Stimulated activated CD8-positive, alpha-beta memory T cell treated with anti-CD3 and anti-CD28 coated beads, Interleukin-2, amount 100 ng/mL, for 1 hour (primary cell): ENCODE measurements at places on chromosomes 5 and 9.

DNA sequence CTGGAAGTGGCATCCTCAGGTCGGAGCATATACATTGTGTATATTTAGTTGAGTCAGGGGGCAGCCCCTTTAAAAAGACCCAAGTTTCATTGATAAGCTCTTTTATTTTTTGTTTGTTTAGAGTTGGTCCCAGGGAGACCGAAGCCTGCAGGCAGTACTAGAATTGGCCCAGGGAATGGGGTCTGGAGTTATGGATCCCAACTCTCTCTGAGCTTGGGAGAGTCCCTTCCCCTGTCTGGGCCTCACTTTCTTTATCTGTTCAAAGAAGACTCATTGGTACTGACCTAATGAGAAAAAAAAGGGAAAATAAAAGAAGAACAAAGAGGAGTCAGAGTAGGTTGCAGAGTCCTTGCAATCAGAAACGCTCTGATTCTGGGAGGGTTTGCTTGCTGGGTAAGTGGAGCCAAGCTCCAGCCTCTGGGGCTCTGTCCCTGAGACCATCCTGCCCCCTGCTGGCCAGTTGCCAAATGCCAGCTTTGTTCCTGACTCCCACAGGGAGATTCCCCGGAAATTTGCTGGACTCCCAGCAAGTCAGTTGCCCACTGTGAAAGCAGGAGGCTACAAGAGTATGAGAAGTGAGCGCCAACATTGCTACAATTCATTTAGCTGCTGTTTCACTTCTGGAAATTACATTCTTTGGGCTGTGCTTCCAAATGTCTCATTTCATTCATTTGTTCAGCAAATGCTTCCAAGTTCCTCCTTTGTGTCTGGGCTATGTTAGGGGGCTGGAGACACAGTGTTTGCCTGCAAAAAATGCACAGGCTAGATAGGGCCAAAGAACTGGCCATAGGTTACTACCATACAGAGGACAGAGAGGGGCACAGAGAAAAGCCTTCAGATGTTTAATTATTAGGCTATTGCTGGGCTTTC is 156.2 kb downstream of the MELK start:
- peak; percentile 20 for DNase-seq

DNA sequence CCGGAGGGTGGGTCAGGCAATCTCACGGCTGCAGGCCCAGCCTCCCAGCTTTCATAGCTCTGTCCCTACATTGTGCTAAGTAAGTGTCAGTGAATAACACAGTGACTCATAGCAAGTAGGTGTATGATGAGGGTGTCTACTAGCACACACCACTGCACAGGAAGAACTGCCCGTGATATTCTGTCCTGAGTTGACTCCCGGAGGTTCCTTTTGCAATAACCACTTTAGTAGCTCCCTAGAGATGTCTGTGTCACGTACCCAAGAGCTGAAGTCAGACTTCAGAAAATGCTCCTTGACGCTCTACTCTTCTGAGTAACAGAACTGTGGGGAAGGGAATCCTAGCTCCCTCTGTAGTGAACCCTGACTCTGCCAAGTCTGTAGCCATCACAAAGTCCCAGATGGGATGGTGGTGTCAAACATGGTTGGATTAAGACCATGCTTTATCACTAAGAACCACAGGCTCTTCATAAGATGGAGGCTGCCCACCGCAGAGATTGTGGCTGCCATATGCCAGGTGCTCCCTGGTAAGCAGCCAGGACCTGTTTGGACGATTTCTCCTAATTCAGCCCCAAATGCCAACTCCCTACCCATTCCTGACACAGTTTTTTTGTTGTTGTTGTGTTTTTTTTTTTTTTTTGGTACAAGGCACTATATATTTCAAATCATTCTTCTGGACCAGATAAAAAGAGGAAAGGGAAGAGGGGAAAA is 352.6 kb upstream of the PANK3 start:
- DNase-seq: no peak

DNA sequence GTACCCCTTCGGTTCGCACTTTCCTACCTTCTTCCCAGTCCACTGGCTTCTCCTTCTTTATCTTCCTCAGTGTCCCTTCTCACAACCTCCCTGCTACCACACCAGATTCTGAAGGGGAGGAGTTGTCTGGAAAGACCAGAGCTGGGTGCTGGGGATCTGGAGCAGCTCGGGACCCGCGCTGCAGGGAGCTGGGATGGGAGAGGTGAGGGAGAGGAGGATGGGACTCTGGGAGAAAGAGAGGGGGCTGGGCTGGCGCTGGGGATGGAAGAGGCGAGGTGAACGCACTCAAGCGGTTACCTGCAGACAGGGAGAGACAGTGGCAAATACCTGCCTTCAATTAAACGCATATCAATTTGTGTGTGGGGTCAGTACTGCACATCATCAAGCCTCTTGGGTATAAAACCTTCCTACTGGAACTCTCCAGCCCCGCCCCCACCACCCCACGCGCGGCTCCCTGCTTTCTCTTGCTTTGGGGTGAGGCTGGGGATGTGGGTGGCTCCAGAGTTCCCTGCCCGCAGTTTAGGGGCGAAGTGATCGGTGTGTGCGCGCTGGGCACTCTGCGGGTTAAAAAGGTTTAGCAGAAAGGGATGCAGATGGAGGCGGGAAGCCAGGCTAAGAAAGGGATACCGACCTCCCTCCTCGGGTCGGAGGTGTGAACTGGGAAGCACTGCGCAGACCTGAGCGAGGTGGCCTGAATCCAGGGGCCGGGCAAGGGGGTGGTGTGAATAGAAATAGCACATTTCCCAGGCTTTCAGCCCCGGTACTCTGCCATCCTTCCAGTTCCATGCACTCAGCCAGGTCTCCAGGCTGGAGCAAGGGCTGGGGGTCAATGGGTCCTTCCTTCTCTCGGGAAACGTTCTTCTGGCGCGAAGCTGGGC is 977 bp upstream of the PAM start:
- DNase-seq: no peak

DNA sequence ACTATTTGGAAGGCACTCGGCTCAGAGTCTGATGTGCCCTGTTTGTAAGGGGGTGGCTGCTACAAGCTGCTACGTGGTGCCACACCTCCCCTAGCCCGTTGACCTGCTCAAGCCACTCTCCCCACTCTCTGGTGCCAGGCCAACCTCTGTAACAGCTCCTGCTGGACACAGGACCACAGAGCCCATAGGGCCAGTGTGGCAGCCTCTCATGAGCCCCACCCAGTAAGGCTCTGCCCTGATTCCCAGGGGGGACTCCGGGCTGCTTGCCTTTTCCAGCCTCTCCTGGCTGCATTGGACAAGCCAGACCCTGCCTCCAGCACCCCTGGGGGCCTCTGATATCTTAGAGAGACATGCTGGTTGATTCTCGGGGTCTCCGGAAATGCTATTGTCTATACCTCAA is 53.3 kb upstream of the ANGPTL2 start:
- no peak for DNase-seq

DNA sequence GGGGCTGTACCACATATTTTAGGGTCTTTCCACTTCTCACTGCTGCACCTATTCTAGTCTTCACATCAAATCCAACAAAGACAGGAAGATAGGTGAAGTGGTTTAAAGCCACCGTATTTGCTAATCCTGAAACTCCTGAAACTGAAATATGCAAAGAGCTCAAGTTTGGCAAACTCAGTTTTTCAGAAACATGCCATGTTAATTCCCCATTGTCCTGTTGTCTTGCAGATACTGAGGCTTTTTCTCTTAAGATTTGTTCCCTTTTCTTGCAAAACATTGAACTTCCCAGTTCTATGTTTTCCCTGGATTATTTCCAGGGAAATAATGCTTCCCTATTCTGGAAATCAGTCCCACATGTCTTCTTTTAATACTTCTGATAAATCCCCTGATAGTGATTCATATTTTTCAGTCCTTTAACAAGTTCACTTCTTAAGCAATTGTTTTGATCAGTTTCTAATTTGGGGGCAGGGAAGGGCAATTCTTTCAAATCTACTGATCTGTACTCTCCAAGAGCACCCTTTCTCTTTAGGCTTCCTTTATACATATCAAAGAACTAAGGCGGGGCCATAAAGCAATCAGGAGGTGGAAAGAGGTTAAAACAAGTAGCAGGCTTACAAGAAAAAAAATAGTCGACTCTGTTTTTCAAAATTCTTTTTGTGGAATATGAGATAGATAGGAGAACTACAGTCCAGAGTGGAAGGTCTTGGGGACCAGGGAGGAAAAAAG is 648.5 kb downstream of the BNC2 start:
- no peak for DNase-seq

- DNase-seq: no peak
Measured at GRCh38 chr9:6925836-6926235, 168.1 kb downstream of the KDM4C start.

- no peak for DNase-seq
Measured at GRCh38 chr9:126009047-126009446, 261.9 kb downstream of the PBX3 start.

DNA sequence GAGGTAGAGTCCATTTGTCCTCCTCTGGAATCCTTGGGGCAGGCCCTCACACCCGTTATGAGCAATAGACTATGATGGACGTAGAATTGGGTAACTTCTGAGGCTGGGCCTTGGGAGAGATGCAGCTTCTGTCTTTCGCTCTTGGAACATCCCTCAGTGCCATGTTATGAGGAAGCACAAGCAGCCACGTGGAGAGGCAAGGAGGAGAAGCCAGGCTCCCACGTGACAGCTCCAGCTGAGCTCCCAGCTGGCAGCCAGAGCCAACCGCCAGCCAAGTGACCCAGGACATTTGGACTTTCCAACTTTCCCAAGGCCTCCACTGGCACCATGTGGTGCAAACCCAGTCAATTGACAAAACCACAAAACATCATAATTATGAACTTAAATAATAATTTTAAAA is 43.0 kb upstream of the BOD1 start:
- no peak for DNase-seq
